ENCODE measurements at places on chromosomes 13 and 19.

- no peak for DNase-seq
Measured at GRCh38 chr13:41563984-41564365, 106.6 kb downstream of the RGCC start.

DNA sequence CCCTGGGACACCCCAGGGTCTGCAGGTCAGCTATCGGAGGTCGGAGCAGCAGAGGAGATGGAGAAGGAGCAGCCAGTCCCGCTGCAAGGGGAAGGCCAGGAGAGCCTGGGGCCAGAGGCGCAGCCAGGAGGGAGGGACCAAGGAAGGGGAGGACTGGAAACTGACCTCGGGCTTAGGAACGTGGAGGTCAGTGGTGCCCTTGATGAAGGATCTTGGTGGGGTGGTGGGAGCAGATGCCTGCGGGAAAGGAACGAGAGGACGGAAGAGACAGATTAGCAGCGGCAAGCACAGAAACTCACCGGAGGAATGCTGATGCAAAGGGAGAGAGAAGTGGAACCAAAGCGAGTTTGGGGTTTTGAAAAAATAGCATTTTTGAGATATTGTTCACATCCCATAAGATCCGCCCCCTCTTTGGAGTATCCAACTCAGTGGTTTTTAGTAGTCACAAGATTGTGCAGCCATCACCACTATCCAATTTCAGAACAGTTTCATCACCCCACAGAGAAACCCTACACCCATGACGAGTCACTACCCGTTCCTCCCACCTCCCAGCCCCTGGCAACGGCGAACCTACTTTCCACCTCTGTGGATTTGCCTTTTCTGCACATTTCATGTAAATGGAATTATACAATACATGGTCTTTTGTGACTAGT, 22.1 kb downstream of the PLEKHF1 start:
- no peak for DNase-seq

- DNase-seq = no peak
Measured at GRCh38 chr13:111597191-111597611, 276.8 kb downstream of the TEX29 start.

GRCh38 chr19:44903602-44904425, 1.8 kb upstream of the APOE start:
- DNase-seq = peak; percentile 60

DNA sequence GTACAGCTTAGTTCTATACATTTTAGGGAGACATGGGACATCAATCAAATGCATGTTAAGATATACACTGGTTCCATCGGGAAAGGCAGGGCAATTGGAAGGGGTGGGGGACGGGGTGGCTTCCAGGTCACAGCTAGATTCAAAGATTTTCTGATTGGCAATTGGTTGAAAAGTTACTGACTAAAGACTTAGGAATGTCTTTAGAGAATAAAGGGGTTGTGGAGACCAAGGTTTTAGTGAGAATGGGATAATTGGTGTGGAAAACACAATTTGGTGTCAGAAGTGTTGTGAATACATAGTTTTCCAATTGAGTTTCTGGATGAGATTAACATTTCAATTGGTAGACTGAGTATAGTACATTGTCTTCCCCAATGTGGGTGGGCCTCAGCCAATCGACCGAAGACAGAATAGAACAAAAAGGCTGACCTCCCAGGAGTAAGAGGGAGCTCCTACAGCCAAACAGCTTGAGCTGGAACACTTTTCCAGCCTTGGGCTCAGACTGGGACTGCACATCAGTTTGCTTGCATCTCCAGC, 988 bp upstream of the CCDC169 start:
- DNase-seq = no peak

DNA sequence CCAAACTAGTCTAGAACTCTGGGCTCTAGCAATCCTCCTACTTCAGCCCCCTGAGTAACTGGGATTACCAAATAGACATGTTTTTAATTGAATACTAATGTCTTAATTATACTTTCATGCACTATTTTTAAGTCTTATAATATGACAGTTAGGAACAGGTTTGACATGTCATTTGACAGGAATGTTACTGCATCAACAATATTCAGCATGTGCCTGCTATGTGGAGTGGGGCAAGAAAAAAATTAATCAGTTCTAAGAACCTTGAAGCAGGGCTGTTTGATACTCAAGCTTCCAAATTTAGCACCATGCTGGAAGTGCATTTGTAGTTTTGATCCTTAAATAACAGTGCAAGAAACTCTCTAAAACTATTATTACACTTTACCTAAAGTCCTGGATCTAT, 265.3 kb downstream of the MZT1 start:
- DNase-seq = no peak

DNA sequence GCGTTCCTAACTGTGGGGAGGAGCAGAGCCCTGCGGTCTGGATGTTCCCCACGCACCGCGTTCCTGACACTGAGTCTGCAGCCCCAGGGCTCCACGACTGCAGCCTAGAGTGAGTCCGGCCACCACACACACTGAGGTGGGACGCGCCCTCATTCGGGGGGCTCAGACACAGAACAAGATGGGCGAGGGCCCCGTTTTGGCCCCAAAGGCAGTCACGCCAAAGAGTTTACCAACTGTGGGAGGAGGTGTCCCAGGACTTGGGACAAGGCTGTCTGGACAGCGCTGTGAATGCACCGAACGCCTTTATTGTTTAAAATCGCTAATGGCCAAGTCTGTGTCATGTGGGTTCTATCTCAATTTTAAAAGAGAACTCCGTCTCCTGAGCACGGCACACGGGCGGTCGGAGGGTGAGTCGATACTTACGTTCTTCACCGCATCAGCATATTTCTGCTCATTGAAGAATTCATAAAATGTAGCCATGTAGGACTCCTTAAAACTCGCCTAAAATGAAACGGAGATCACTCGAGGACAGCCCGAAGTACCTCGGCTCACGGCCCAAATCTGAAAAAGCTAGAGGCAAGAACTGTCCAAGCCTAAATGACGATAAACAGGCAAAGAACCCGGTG, 35.2 kb upstream of the C13orf46 start:
- DNase-seq = no peak

- no peak for DNase-seq
Measured at GRCh38 chr19:33860312-33861090, 63.8 kb downstream of the KCTD15 start.

DNA sequence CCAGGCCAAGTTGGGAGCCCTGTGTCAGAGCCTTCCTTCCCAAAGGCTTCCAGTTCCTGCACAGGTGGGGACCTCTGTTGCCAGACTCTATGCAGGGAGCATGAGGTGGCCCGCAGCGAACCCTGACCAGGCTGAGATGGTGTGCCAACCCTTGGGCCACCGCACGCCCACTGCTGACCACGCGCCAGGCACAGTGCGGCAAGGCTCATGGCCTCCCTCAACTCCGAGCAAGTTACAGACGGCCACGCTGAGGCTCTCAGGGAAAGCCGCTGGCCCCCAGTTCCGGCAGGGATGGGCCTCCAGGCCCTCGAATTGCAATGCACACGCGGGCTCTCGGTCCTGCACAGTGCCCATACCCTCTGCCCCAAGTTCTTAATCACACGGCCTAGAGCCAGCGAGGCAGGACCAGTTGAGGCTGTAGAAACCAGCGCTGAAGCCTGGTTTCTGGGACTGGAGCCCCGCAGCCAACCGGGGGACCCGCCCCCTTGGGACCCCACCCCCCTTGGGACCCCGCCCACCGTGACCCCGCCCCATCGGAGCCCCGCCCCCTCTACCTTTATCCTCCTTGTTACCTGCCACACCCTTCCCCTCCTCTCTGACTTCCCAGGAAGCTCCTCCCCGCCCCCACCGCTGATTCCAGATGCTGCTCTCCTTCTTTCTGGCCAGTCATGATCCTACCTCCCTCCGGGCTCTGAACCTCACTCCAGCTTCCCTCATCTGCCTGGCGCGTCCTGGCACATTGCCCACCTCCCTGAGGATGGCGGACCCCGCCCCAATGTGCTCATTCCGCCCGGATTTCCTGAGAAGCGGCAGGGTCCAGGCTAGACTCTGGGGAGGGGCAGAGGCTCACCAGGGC, 6.0 kb downstream of the PEX11G start:
- no peak for DNase-seq

GRCh38 chr19:55678121-55678671, 3.2 kb downstream of the EPN1 start:
- no peak for DNase-seq

- no peak for DNase-seq
Measured at GRCh38 chr13:107209824-107210722, 642.1 kb upstream of the ARGLU1 start.

GRCh38 chr19:38068826-38069225, 155.2 kb downstream of the DPF1 start:
- DNase-seq = no peak

GRCh38 chr13:111568290-111568689, 247.8 kb downstream of the TEX29 start:
- no peak for DNase-seq

DNA sequence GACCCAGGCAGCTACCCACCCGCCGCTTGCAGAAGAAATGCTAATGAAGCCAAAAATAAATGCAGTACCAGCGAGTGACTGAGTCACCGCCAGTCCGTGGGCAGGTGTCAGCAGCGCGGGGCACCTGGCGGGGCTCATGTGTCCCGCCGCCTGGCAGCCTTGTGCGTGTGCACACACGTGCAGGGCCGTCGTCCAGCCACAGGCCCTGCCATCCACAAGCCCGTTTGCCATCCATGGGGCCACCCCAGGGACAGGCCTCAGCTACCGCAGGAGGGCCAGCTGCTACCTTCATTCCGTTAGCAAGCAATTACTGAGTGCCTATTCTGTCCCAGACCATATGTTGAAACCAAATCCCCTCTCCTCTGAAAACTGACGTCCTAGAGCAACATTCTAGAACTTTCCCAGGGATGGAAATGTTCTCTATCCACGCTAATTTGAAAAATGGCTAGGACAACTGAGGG, 20.5 kb downstream of the NCAN start:
- DNase-seq = no peak

GRCh38 chr13:95123726-95124125, 177.5 kb downstream of the ABCC4 start:
- DNase-seq = no peak

- DNase-seq = no peak
Measured at GRCh38 chr13:18943721-18944391, 237.8 kb downstream of the TUBA3C start.

DNA sequence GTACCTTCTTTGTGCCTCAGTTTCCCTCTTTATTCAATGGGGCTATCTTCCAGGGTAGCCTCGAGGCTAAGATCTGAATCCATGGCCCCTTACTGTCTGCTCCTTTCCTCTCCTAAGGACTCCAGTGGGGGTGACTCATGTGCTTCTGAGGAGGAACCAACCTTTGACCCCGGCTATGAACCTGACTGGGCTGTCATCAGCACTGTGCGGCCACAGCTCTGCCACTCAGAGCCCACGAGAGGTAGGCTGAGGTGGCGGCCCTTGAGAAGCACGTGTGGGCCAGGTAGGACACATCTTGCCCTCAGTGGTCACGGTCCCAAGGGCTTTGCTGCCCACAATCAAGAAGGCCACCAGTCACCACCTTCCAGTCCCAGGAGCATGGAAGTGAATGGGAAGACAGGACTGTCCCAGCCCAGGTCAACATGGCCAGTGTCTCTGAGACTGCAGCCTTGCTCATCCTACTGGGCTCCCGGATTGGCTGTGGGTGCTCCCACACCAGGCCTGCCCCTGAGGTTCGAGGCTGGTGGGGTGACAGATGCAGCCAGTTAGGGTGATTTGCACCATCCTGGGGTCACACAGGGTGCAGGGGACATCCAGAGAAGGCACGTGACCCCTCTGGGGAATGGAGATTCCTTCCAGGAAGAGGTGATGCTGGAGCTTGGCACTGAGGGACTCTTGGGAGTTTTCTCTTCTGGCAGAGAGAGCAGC, 2.8 kb downstream of the TBC1D17 start:
- no peak for DNase-seq

DNA sequence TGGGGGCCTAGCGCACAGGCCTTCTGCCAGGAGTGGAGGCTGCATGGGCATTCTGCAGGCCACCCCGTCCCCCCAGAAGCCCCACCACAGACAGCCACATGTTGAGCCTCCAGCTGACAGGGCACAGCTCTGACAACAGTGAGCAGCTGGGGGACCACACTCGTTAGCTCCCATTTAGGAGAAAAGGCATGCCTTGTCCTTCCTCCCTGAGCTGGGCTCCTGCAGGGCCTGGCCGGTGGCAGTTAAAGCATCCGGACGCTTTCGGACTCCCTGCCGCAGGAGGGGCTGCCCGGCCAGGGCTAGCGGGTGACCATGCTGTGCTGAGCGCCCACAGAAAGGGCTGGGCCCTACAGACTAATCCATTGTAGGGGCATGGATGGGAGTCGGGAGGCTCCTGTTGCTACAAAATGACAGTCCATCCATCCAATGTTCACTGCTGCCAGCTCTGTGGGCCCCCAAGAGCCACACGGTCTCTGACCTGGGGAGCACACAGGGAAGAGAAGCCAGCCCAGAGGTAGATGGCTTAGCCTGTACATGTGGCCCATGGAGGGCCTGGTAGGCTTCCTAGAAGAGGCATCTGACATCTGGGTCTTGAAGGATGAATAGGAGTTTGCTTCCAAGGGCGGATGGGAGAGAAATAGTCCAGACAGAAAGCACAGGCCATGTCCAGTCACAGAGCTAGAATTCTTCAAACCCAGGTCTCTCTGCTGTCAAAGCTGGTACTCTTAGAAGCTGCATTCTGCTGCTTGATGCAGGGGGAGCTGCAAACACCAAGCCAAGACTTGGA, 116.5 kb upstream of the VSTM2B start:
- no peak for DNase-seq

- no peak for DNase-seq
Measured at GRCh38 chr13:67943116-67943515, 713.0 kb upstream of the PCDH9 start.

GRCh38 chr13:76872675-76873074, 13.5 kb downstream of the KCTD12 start:
- no peak for DNase-seq

DNA sequence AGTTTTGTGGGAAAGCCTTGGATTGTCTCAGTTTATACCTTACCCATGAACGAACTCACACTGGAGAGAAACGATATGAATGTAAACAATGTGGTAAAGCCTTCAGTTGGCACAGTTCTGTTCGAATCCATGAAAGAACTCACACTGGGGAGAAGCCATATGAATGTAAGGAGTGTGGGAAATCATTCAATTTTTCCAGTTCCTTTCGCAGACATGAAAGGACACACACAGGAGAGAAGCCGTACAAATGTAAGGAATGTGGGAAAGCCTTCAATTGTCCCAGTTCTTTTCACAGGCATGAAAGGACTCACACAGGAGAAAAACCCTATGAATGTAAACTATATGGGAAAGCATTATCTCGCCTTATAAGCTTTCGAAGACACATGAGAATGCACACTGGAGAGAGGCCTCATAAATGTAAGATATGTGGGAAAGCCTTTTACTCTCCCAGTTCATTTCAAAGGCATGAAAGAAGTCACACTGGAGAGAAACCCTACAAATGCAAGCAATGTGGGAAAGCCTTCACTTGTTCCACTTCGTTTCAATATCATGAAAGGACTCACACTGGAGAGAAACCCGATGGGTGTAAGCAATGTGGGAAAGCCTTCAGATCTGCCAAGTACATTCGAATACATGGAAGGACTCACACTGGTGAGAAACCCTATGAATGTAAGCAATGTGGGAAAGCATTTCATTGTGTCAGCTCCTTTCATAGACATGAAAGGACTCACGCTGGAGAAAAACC, 7.5 kb upstream of the ZNF440 start:
- DNase-seq = no peak

GRCh38 chr13:30148171-30148754, 159.1 kb downstream of the KATNAL1 start:
- DNase-seq = peak; percentile 97

GRCh38 chr13:112773601-112774447, 84.0 kb downstream of the ATP11A start:
- DNase-seq = no peak

- DNase-seq = no peak
Measured at GRCh38 chr13:63308549-63309165, 1893.0 kb upstream of the PCDH20 start.

GRCh38 chr13:46685006-46685730, 111.8 kb downstream of the ESD start:
- no peak for DNase-seq

Data from T-helper 2 cell (primary cell).